ENCODE measurements at places on chromosomes 12 and 14. TPM values are rescaled to one million over a fixed set of nuclear protein-coding genes. Genes with fewer than 3 reads are reported as not detected.

The LTBP2 gene
- total RNA-seq: 10.0 TPM

The SIX4 gene
- total RNA-seq: 1.9 TPM

The MAP1LC3B2 gene
- total RNA-seq: 1.2 TPM

The EFS gene
- not detected for total RNA-seq

The RNASE7 gene
- not detected for total RNA-seq

The GPD1 gene
- 0.14 TPM for total RNA-seq

The NRXN3 gene
- total RNA-seq: 0.52 TPM

The VRTN gene
- 0.02 TPM for total RNA-seq

The CLEC9A gene
- not detected for total RNA-seq

The REP15 gene
- 0.30 TPM for total RNA-seq

The TAS2R43 gene
- not detected for total RNA-seq

The LTBR gene
- total RNA-seq: 244 TPM

The STYK1 gene
- total RNA-seq: 0.17 TPM

The C1QL4 gene
- 8.0 TPM for total RNA-seq

The CMA1 gene
- not detected for total RNA-seq

The SP7 gene
- total RNA-seq: not detected

The VDR gene
- 3.5 TPM for total RNA-seq

The POTEG gene
- not detected for total RNA-seq

The ZFHX2 gene
- total RNA-seq: 0.95 TPM

The FAM161B gene
- total RNA-seq: 1.7 TPM

The TMEM30B gene
- total RNA-seq: 0.25 TPM

The AMN gene
- 0.46 TPM for total RNA-seq

The NEUROD4 gene
- total RNA-seq: not detected

The MIP gene
- total RNA-seq: not detected

The SAMD15 gene
- 1.4 TPM for total RNA-seq

The FAM90A1 gene
- total RNA-seq: 0.16 TPM

The DDN gene
- 0.50 TPM for total RNA-seq

The KLHL33 gene
- total RNA-seq: 0.03 TPM

The DTX1 gene
- total RNA-seq: 0.36 TPM

The MYO1A gene
- total RNA-seq: 0.34 TPM

The MMP17 gene
- total RNA-seq: 11.3 TPM

The APEX1 gene
- total RNA-seq: 254 TPM

The RFX4 gene
- total RNA-seq: 0.08 TPM

The TAS2R9 gene
- not detected for total RNA-seq

The KIF26A gene
- total RNA-seq: 3.8 TPM

The C12orf42 gene
- total RNA-seq: not detected

The WNT5B gene
- total RNA-seq: 2.4 TPM

The AVPR1A gene
- 0.07 TPM for total RNA-seq

The PSMC6 gene
- total RNA-seq: 80.0 TPM

Measured in A549 treated with AZD2906 at 1 μM for 4 hours (cell line).